Fibroblast of lung (primary cell): ENCODE measurements at places on chromosomes 5 and 9. TPM values are rescaled to one million over a fixed set of nuclear protein-coding genes. Genes with fewer than 3 reads are reported as not detected.

BAAT gene
- polyA plus RNA-seq, result 0.02 and 0.03 TPM in 2 replicates

DHX29 gene
- polyA plus RNA-seq, result 8.1 and 10.8 TPM in 2 replicates

SPTLC1 gene
- 86.2 and 97.8 TPM in 2 replicates for polyA plus RNA-seq

STK32A gene
- 0.16 and 0.30 TPM in 2 replicates for polyA plus RNA-seq

GRCh38 chr5:31537851-31538250 lies 5.8 kb downstream of the C5orf22 start:
- DNase-seq, result no peak

DNA sequence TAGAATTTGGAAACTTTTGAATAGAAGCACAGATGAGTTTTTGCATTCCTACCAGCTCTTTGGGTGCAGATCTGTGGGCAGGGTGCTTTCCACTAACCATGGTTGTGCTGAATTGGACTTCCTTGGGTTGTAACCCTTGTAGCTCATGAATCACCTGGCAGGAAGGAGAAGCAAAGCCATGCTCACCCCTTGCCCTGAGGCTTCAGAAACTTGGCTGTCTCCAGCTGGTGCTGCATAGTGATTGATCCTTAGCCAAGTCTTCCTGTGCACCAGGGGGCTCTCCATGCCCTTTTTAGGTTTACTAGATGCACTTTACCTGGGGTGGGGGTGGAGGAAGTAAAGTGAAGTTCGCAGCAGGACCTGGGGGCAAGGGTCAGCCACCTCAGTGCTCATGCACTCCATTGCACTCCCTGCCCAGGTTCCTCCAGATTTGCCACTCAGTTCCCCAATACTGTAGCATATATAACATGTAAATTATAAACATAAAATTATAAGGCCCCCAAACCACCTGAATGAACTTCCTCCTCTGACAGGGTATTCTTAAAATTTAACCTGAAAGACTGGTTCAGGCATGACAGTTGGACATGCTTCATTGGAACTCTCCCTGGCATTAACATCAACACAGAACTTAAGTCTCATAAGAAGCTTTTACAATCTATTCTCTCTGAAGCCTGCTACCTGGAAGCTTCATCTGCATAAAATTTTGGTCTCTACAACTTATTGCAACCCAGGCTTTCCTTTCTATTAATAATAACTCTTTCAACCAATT lies 25.8 kb upstream of the IFNA14 start:
- no peak for DNase-seq
